Pulmonary artery endothelial cell (primary cell): ENCODE measurements at places on chromosomes 4 and X. TPM values are rescaled to one million over a fixed set of nuclear protein-coding genes. Genes with fewer than 3 reads are reported as not detected.
A peak's percentile ranks its signal among the peaks of the same experiment; 100 is the strongest.

- no peak for DNase-seq
Measured at GRCh38 chr4:28004520-28004919, 1143.9 kb downstream of the STIM2 start.

- peak; percentile 74 for DNase-seq
Measured at GRCh38 chr4:48698029-48698971, 81.8 kb downstream of the FRYL start.

- no peak for DNase-seq
Measured at GRCh38 chrX:41723826-41724225, at the start of gene GPR82. Gene GPR82 (plus strand): TSS chrX:41724181. CDS start chrX:41727027, 2,846 bp downstream.

- no peak for DNase-seq
Measured at GRCh38 chrX:7316887-7317286, 168.9 kb upstream of the PUDP start.

DNA sequence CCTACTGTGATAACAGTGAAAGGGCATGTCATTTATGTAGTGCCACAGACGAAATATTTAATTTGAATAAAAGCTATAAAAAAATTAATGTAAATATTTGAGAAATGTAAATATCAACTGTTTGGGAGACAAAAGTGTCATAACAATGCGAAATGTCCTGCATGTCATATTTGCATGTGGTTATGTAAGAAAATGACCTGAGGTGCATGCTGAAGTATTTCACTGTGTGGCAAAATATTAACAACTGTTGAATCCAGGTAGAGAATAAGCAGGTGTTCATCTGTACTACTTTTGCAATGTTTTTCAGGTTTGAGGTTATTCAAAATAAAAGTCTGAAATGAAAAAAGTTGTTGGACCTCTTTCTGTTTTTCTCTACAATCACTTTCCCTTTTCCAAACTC, 30.9 kb downstream of the PROM1 start:
- no peak for DNase-seq

DNA sequence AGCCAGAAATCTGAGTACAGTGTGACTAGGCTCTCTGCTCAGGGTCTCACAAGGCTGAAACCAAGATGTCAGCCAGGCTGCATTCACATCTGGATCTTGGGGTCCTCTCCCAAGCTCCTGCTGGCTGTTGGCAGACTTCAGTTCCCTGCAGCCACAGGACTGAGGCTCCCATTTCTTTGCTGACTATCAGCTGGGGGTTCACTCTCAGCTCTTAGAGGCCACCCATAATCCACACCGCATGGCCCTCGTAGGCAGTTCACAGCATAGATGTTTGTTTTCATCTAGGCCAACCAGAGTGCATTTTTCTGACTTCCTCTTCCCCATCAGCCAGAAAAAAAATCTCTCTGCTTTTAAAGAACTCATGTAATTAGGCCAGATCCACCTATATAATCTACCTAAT, 8.2 kb upstream of the WDR44 start:
- no peak for DNase-seq

- no peak for DNase-seq
Measured at GRCh38 chr4:110245577-110245976, 47.2 kb upstream of the ELOVL6 start.

DNA sequence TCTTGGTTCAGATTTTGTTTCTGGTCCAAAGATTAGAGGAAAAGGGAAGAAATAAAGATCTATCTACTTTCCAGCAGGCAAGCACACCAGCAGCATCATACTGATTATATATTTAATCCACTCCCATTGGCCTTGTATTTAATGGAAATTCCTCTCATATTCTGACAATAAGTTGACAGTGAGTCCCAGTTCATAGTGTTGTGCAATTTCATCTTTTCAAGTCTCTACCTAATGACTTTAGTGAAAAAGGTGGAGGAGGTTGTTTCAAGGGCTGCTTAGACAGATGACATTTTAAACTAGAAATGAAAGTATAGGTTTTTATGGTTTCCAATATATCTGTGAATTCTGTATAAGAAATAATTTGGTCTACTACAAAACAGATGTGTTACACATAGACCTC, 298.6 kb downstream of the PABPC4L start:
- no peak for DNase-seq

DNA sequence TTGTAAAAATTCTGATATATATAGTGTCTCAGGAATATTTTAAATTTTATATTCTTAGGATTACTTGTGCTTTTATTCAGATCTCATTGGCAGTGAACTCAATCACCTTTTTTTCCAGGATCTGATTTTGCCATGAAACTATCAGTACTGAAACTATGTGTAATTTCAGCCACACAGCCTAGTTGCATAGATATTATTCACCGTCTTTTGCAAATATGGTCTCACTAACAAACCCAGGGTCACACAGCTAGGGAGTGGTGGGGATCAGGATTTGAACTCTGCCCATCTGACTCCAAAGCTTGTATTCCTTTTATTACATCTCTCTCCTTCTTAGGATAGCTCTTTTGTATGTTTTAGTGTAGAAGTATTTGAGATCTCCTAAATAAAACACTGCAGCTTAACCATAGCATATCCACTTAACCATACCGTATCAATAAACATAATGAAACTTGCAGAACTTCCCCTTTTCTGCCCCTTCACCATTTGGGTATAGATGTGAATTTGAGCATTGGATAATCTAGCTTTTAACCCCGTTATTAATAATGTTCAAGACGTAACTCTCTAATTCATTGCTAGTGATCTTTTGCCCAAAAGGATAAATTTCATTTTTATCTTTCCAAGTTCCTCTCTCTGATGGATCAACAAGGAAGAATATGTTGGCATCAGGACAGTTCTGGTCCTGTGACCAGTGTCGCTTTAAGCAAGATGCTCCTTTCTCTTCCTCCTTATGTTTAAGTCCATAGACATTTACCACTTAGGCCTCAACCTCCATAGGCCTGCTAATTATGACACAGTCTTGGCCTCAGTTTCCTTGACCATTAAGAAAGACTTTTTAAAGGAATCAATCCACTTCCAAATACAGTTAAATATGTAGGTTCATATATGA, 74.6 kb downstream of the RAPGEF2 start:
- no peak for DNase-seq

DNA sequence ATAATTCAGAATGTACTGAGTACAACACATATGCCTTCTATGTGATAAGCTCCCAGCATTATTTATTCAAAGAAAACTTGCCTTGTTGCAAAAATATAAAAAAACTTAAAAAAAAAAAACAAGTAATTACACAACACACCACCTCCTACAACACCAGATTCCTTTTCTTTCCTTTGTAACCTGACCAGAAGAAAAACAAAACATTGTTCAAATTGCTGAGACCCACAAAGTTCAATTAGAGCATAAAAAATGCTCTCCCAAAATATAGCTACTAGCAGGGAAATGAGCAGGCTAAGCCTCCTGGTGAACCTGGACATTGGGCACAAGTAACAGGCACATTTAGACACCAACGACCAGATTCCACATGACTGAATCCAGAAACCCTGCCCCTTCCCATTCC, 38.3 kb downstream of the MECP2 start:
- no peak for DNase-seq

DNA sequence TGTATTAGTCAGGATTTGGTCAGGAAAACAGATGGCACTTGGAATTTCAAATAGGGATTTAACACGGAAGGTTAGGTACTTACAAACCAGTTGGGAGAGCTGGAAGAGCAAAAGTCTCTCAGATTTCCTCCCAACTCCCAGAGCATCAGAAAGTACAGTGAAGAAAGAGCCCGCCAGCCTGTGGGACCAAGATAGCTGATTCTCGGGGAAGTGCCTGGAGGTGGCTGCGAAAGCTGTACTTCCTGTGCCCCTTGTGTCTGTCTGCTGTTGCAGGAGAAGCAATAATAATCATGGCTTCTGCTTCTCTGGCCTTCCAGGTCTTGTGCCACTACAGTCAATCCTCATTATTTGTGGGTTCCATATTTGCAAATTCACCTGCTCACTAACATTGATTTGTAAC, 221.0 kb upstream of the BCOR start:
- DNase-seq = no peak

DNA sequence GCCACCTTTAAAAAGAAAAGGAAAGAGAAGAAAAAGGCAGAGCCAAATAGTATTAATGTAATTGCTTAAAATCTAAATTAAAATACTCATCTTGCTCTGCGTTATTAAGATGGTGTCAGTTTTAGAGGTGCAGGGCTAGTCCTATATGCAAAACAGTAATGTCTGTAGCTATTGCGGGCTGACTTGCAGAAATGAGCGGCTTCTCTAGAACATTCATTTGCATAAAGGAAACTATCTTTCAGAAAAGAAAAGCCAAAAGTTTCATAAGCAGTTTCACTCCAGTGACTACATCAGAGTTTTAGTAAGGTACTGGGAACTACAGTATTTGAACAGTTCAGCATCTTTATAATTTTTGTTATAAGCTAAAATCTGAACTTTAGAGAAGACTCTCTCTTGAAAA, 6.0 kb downstream of the SMAD1 start:
- DNase-seq = no peak

DNA sequence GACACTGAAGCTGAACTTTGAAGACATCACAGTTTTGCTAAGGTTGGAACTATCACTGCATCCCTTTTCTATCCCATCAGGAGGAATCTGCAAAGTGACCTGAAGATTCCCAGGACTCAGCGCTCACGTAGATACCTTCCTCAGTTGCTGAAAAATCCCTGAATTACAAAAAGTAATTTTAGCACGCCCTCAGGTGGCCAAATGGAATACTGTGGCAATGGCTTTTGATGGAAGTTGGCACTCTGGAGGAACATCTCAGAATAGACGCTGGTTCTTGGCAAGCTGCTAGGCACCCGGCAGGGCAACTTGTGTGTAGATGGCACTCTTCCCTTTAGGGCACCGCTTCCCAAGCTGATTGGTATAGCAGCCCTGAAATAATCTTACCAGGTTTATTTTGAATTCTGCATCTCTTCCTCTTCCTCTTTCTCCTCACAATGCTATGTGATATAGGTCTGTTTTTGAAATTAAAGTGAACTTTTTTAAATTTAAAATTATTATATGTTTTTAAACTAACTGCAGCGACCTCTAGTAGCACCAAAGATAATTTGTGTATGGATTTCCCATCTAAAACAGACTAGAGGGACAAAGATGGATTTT, 16.3 kb upstream of the ESX1 start:
- no peak for DNase-seq

- DNase-seq = no peak
Measured at GRCh38 chrX:75748431-75748830, 36.6 kb downstream of the MAGEE2 start.

- no peak for DNase-seq
Measured at GRCh38 chr4:58602731-58603359, 1492.7 kb upstream of the IGFBP7 start.

DNA sequence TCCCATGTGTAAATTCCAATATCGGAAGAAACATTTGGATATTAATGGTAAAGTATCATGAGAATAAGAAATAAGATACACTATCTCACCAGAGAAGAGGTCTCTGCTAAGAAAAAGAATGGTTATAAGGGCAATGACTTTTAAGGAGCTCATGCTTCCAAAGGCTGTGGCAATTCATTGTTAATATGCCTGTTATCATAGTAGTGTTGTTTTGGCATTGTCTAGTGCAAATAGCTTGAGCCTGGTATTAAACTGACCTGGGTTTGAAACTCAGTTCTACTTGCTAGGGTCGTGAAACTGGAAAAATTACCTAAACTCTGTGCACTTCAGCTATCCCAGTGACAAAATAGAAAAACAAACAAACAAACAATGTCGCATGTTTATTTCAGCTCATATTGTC, 8.8 kb downstream of the HPGDS start:
- no peak for DNase-seq

- DNase-seq = no peak
Measured at GRCh38 chrX:45186643-45187026, 14.0 kb downstream of the DIPK2B start.

DNA sequence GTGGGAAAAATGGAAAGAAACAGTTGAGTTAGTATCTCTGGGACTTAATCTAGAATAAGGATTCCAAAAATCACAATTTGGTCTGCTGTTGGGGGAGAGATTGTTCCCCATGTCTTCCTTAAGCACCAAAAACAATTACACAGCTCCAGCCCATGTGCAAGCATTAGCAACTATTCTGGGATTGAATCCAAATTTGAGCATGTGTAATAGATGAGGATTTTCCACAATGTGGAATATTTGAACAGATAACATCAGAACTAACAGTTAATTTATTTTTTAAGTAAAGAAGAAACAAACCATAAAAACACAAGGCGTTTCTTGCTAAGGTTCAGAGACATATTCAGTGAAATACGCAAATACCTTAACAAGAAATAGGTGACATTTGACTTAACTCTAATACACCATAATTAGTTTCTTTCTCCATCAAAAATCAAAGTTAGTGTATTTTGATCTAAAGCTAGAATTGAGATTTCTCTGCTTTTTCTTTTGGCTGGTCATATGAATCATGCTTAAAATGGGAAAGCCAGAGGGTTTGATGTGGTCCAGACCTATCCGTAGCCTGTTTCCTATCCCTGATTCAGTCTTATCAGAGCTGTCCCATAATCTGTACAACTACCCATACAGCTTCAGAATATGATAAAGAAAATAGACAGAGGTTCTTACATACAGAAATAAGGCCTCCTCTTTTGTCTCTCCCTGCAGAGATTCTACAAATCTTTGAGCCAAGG, 413.4 kb downstream of the PACRGL start:
- DNase-seq = peak; percentile 41

DNA sequence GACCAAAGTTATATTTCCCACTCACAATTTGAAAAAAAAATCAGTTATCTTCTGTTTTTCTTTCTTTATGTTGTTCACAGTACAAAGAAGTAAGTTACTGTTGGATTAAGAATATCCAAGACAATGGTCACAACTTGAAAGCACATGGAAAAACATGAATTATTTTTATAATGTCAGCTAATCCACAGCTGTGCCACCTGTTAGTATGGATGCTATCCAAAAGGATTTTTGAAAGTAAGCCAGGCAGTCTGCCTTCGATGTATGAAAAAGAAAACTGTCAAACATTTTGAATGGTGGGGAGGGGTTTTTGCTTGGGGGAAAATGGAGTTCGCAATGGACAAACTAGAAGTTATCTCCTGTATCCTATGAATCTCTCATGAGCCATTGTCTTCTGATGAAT, 6.2 kb downstream of the GPM6A start:
- DNase-seq = no peak

DNA sequence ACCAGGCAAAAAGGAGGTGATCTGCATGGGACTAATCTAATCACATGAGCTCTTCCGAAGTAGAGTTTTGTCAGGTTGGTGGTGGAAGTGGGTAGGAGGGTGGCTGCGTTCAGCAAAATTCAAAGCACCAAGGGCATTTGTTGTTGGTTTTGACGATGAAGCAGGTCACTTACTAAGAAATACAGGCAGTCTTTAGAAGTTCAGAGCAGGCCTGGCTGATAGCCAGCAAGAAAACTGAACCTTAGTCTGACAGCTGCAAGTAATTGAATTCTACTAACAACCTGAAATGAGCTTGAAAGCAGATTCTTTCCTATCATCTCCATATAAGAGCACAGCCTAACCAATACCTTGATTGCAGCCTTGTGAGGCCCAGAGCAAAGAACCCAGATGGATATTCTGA, 505.8 kb downstream of the KLHL13 start:
- no peak for DNase-seq

GRCh38 chr4:11426003-11426402, 2.7 kb downstream of the HS3ST1 start:
- no peak for DNase-seq

GRCh38 chr4:47619691-47620090, 134.6 kb downstream of the ATP10D start:
- no peak for DNase-seq

Gene ANXA3
- total RNA-seq = 226 and 292 TPM in 2 replicates

Gene SRPX2
- total RNA-seq = 73.3 and 159 TPM in 2 replicates

Gene CLGN
- total RNA-seq = 0.13 and 0.25 TPM in 2 replicates

Gene AREG
- 0.20 and 0.32 TPM in 2 replicates for total RNA-seq

Gene FAM156A
- 3.7 and 7.4 TPM in 2 replicates for total RNA-seq

Gene ANKRD37
- total RNA-seq = 4.7 and 6.5 TPM in 2 replicates

Gene MAGEA11
- total RNA-seq = not detected in 2 replicates

Gene BMP3
- total RNA-seq = not detected in 2 replicates

Gene SOD3
- not detected in 2 replicates for total RNA-seq

Gene ERCC6L
- total RNA-seq = 4.7 and 8.3 TPM in 2 replicates
